ENCODE measurements at places on chromosomes 12 and 14.
A peak's percentile ranks its signal among the peaks of the same experiment; 100 is the strongest.

GRCh38 chr12:41140117-41140516 lies 48.0 kb upstream of the PDZRN4 start:
- DNase-seq, result no peak

- no peak for DNase-seq
Measured at GRCh38 chr14:93953263-93953662, 23.1 kb downstream of the ASB2 start.

GRCh38 chr12:129202109-129202814 lies 349.0 kb downstream of the GLT1D1 start:
- no peak for DNase-seq

GRCh38 chr12:113766131-113766878 lies 199.8 kb downstream of the RBM19 start:
- no peak for DNase-seq

- DNase-seq, result no peak
Measured at GRCh38 chr12:20398686-20399085, 30.3 kb downstream of the PDE3A start.

GRCh38 chr12:91620992-91621391 lies 438.4 kb upstream of the DCN start:
- DNase-seq, result peak; percentile 41

GRCh38 chr14:54627540-54628363 lies 60.8 kb downstream of the SAMD4A start:
- no peak for DNase-seq

DNA sequence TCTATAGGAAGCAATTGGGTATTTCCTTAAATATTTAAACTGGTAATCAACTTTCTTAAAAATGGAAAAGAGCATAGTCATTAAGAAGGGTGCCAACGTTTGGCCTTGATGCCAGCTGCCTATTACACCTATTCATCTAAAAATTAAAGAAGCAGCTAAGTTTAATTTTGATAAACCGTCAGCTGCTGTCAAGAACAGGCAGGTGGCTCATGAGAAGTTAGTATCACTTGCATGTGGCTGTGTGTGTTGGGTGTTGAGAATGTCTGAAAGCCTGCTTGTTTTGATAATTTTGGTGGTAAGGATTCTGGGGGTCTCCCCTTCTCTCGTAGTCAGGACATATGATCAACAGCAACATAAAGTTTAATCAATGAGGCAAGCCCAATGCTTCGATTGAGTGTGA lies 6.5 kb downstream of the GLRX5 start:
- no peak for DNase-seq

DNA sequence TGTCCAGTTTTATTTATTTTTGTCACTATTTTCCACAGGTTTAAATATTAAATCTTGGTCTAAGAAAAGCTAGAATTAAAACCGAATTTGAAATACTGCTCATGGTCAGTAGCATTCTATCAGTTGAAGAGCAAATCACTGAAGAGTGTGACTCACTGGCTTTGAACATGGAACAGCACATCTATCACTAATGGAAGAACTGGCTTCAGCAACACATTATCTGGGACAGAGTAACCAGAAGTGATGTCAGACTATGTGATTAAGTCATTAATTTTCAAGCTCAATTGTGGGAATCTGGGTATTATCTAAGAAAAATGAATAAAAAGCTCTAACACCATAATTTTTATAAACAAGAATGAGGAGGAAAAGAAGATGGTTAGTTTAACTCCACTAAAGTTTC lies 527.5 kb downstream of the TMTC2 start:
- no peak for DNase-seq

DNA sequence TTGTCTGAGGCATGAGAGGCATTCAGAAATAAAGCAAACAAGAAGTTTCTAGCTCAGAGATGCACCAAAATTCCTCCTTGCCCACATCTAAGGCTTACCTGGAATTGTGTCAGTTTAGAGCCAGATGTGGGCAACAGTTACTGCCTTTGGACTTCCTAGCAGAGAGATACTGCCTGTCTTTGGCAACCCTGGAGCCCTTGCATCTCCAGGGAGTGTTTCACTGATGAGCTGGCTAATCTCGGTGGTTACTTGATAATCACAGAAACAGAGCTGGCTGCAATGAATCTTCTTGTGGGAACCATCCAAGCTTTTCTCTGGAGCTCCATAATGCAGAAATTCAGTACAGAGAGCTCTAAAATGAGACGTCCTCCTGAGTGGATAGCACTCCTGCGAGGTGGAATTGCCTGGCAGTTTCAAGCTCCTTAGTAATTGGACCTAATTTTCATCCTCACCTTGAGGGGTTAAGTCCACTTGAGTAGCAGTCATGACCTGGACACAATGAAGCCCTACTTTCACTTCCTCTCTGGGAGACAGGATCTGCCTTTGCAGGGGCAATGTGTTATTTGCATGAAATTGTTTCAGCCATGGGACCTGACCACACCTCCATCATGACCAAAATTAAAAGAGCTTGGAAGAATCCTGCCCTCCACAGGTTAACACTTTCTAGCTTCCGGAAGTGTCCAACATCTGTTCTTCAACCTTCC lies 108.8 kb upstream of the ARHGAP5 start:
- DNase-seq, result no peak

DNA sequence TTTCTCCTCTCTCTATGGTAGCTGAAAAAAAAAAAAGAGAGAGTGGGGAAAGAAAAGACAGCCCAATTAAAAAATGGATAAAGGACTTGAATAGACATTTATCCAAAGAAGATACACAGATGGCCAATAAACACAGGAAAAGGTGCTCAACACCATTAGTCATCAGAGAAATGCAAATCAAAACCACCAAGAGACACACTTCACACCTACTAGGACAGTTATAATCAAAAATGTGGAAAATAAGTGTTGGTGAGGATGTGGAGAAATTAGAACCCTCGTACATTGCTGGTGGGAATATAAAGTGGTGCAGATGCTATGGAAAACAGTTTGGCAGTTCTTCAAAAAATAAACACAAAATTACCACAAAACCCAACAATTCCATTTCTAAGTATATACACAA lies 172.4 kb upstream of the GRIN2B start:
- no peak for DNase-seq

DNA sequence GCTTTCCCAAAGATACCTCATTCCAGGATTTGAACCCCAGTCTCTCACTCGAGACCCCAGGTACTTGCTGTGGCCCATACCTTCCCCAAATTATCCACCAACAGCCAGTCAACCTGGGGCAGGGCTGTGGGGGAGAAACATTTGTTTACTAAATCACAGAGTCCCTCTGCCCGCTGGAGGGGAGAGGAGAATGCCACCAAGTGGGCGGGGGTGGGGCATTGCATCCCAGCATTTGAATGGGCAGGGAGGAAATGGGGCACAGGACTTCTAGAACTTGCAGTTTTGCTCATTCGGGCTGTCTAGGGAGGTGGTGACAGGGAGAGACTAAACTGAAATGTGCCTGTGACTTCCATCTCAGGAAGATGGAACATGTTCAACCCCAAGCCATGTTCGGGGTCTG lies 10.9 kb upstream of the SERPINA9 start:
- DNase-seq, result no peak

- no peak for DNase-seq
Measured at GRCh38 chr12:58361056-58361455, 419.7 kb downstream of the ATP23 start.

DNA sequence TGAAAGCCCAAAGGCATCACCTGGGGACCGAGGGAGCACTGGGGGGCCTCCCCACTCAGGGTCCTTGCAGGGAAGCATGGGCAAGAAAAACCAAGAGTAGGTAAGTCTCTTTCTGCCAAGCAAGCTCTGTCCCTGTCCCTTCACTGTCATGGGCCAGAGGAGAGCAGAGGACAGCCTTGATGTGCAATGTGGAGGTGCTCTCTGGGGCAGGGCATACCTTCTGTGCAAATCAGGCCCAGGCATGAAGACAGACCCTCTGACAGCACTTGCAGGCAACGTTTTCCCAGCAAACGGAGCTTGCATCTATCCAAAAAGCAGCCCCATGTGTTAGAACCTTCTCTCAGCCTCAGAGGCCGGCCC lies 192.5 kb upstream of the PWP1 start:
- no peak for DNase-seq

DNA sequence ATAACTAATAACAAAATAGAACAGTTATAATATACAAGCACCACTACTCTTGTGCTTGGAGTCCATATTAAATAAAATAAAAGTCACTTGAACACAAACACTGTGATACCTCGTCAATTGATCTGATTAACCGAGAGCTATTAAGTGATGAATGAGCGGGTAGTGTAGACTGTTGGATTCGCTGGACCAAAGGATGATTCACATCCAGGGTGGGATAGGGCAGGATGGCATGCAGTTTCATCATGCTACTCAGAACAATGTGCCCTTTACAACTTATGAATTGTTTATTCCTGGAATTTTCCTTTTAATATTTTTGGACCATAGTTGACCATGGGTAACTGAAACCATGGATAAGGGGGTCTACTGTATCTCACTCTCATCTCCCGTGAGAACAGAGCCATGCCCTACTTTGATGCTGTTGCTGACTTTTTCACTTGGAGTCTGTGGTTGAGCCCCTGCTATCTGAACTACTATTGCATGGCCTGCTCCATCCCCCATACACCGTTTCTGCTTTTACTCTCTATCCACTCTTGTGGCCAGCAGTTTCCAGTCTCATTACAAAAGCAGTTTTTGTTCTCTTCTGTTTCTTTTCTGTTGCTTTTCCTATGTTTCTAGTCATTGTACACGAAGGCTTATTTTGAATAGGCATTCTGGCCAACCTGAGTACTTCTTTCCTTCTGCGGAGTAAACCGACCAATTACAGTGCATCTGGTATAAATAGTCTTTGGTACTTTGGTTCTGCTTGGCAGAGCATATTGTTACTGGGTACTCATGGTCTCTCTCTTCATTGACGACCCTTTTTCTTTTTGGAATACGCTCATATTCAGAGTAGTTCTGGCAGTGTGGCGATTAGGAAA lies 12.2 kb downstream of the TMTC2 start:
- DNase-seq, result no peak

GRCh38 chr12:79615596-79616560 lies 74.9 kb downstream of the PAWR start:
- no peak for DNase-seq

DNA sequence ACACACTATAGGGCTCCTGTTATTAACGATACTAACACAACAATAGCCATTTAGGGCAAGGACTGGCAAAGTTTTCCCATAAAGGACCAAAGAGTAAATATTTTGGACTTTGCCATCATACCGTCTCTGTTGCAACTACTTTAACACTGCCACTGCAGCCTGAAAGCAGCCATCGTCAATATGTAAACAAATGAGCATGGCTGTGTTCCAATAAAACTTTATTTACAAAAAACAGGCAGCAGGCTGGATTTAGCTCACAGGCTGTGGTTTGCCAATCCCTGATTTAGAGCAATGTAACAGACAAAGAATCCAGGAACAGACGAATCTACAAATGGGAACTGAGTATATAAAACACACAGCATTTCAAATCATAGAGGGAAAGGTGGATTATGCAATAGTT lies 84.1 kb downstream of the FRMD6 start:
- no peak for DNase-seq

DNA sequence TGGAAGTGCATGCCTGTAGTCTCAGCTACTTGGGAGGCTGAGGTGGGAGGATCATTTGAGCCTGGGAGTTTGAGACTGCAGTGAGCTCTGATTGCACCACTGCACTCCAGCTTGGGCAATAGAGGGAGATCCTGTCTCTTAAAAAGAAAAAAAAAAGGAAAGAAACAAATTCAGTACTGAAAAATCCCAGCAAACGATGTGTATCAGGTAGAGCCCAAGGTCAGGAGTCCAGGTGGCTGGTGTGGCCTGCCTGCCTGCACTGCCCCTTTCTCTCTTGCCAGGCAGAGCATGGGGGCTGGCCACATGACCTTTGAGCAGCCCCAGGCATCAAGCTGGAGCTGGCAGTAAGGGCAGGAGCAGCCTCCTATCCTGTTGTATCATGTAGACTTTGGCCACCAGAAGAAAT lies 31.8 kb downstream of the ELK3 start:
- no peak for DNase-seq

- peak; percentile 95 for DNase-seq
Measured at GRCh38 chr12:124457287-124458219, 109.9 kb downstream of the NCOR2 start.

GRCh38 chr12:91441993-91442952 lies 259.7 kb upstream of the DCN start:
- DNase-seq, result no peak

GRCh38 chr12:22624548-22624869 lies 462 bp upstream of the ETNK1 start:
- DNase-seq, result no peak

- DNase-seq, result no peak
Measured at GRCh38 chr14:78227248-78228077, 57.3 kb downstream of the NRXN3 start.

- no peak for DNase-seq
Measured at GRCh38 chr14:33291529-33292104, 352.9 kb downstream of the NPAS3 start.

- DNase-seq, result peak; percentile 37
Measured at GRCh38 chr12:39723831-39724230, 104.2 kb upstream of the ABCD2 start.

- no peak for DNase-seq
Measured at GRCh38 chr12:110351119-110351518, 52.4 kb downstream of the ANAPC7 start.

DNA sequence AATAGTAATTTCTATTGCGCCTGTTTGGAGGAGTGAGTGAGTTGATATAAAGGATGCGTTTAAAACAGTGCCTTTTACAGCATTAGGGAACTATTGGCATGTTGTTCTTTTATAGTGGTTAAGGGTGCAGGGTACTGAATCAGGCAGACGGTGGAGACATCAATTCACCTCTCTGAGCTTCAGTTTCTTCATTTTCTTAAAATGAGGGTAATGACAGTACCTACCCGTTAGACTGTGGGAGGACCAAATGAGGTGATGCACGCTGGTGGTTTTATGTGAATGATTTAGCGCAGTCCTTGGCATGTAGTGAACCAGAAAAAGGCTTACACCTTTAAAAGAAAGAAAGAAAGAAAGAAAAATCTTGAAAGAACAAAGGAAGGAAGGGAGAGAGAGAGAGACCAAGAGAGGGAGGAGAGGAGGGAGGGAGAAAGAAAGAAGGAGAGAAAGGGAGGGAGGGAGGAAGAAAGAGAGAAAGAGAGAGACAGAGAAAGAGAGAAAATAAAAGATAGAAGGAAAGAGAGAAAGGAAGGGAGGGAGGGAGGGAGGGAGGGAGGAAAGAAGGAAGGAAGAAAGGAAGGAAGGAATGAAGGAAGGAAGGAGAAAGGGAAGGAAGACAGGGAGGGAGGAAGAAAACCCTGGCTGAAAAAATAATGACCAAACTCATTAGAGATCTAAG lies 22.2 kb upstream of the CCND2 start:
- DNase-seq, result no peak
